ENCODE measurements at places on chromosomes 11 and 22. TPM values are rescaled to one million over a fixed set of nuclear protein-coding genes. Genes with fewer than 3 reads are reported as not detected.

KIAA1671 gene
- 18.8 TPM for polyA plus RNA-seq

DNA sequence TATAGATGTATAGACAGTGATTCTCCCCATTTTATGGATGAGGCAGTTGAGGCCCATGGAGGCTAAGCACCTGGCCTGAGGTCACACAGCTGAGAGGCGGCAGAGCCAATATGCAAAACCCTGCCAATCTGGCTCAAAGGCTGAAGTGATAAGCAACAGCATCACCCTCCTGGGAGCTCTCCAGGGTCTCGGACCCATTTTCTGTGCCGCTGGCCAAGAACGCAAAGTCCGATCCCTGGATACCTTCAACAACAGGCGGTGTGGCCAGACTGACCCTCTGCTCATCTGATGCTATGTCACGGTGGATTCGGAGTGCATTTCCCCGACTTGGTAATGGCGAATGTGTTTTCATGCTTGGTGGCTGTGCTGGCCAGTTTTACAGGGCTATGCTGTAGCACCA lies 595.0 kb downstream of the TBC1D22A start:
- DNase-seq: no peak

GRCh38 chr11:8603696-8604077 lies 9.7 kb upstream of the STK33 start:
- DNase-seq: no peak

DNA sequence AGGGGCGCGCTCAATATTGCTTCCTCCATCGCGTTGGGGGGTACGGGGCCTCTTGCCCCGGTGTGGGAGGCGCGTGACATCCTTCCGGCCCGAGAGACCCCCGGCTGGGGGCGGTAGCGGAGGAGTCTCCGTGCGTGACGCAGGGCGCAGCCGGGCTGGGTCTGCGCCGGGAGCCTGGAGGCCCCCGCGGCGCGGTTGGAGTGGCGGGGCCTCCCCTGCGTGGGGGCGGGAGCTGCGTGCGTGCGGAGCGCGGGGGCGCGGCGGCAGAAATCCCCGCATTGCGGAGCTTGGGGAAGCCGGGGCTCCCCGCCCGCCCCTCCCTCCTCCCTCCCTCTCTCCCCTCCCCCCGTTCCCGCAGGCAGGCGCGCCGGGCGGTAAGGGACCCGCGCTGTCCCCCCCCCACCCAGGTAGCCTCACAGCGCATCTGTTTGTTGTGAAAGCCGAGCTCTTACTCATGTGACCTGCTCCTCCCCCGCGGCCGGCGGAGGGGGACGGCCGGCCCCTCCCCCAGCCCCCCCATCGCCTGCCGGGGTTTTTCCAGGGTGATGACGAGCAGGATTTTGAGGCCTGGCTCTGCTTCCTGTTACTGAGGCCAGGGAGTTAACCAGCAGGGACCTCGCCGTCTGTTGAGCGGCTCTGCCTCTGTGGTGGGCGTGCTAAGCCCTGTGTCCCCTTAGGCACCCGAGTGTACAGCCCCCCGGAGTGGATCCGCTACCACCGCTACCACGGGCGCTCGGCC lies 1.6 kb downstream of the PIM3 start:
- DNase-seq: peak; percentile 84

MAJIN gene
- not detected for polyA plus RNA-seq

CHRM4 gene
- 0.14 TPM for polyA plus RNA-seq
